Neural progenitor cell (in vitro differentiated cells): ENCODE measurements at places on chromosomes 7 and 10. TPM values are rescaled to one million over a fixed set of nuclear protein-coding genes. Genes with fewer than 3 reads are reported as not detected.

DNA sequence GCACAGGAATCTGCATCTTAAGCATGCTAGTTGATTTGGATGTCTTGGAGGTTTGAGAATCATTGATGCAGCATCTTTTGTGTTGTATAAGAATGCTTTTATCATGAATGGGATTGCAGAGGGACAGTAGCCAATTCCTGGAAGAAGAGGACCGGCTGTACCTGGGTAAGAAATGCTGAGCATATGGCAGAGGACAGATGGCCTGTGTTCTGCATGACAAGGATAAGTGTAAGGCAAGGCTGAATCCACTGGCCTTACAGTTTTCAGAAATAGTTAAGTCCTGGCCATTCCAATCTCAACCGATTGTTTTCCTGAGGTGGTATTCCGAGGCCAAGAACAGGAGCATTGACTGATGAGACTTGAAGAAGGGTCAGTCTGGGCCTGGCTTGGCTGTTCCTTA lies 24.4 kb upstream of the KBTBD2 start:
- no peak for DNase-seq

DNA sequence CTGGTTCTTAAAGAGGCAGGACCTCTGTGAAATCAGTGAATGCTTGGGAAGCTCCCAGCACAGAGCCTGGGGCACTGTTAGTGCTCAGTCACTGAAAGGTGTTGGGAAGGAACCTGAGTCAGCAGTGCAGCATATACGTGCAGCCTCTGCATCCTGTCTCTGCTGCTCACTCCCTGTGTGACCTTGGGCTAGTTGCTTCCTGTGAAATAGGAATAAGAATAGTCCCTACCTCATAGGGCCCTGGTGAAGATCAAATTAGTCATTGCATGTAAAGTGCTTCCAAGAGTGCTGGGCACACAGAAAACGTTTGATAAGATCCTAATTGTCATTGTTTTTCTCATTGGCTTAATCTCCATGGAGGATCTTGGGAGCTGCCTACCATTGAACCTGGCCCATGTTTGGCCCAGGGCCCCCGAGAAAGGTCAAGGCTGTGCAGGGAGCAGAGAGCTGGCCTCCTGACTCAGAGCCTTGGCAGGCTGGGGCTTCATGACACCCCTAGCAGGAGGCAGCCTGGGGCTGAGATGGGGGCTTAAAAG lies 73.3 kb upstream of the COL13A1 start:
- DNase-seq = no peak

DNA sequence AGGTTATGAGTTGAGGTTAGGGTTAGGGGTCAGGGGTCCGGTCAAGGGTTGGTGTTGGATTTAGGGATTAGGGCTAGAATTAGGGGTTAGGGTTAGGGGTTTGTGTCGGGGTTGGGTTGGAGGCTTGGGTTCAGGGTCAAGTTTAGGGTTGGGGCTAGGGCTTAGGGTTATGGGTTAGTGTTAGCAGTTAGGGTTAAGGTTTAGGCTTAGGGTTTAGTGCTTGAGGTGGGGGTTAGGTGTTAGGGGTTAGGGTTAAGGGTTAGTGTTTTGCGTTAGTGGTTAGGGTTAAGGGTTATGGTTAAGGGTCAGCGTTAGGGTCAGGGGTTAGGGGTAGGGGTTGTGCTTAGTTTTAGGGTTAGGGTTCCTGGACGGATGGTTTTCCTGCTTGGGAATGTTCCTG lies 1.7 kb upstream of the SYCE1 start:
- DNase-seq = no peak

GRCh38 chr10:43110338-43111071 lies 27.7 kb upstream of the CSGALNACT2 start:
- DNase-seq = no peak

DNA sequence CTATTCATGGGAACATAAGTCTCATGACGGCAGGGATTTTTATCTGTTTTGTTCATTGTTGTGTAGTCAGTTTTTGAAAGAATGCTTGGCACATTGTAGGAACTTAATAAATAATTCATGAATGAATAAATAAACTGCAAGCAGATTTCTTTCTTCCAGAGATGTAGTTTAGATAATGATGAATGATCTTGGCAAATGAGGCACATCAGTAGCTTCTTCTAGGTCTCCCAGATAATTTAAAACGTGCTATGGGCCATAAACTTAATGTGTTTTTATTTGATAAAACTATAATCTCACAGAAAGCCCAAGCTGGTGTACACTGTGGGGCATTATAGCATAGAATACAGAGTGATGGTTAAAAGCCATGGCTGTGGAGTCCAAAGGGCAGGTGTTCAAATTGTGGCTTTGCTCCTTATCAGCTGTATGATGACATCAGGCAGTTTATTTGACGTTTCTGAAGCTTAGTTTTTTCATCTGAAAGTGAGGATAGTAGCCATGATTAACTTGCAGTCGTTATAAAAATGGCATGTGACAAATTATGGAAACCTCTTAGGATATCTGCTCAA lies 3.5 kb downstream of the MGAM start:
- no peak for DNase-seq

DNA sequence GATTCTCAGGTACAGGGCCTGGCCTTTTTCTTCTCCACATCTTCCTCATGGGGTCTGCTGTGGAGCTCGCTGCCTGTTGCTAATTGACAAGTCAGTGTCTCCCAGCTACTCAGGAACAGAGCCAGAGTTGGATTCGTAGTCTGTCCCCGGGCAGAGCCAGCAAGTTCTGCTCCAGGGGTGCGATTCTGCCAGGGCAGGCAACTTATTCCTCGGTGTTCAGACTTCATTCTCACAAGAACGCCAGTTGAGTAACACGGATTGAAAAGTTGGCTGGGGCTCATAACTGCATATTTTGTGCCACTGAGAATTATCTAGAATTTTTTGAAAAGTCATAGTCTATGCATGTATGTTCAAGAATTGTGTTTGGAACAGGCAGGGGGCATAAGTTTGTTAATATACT lies 336.7 kb upstream of the NPVF start:
- no peak for DNase-seq

GRCh38 chr10:36349445-36350078 lies 707.5 kb upstream of the FZD8 start:
- DNase-seq = peak; percentile 4

- no peak for DNase-seq
Observed at GRCh38 chr10:89118091-89118490, 89.0 kb downstream of the CH25H start.

- DNase-seq = no peak
Observed at GRCh38 chr7:51081270-51081890, 235.2 kb downstream of the COBL start.

- no peak for DNase-seq
Observed at GRCh38 chr10:16854623-16855022, 37.4 kb upstream of the RSU1 start.

DNA sequence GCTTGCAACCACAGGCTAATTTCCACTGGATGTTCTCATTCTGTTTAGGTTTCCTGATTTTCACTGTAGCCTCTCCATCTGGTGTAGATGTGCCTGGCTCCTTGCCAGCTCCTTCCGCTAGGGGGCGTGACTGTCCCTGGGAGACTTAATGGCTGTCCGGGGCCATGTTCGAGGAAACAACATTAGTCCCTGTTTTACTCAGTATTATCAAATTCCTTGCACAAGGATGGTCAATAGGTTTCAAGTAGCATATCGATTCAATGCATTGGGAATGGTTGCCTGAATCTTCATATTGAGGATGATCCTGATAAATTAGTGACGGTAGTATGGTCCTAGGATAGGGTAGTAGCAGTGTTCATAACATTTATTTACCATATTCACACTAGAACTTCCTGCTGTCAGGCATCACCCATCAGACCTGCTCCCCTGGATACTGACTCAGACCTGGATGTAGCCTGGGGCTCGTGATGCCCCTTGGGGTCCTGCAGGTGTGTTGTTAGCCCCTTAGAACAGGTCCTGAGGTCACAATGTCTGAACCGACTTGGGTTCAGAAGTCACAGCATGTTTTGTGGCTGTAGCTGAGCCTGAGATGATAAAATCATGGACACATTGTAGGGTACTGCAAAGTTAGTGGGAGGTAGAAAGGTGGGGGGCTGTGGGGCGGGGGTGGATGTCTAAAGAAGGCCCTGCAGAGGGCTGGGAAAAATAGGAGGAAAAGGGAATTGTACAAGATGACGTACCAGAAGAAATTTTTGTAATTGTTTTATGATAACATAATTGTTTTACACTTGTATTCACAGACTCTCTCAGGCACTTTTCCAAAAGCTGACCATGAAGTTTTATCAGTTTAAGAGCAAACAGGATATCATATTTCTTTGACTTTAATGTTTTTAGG lies 8.9 kb upstream of the EXOC6 start:
- peak; percentile 70 for DNase-seq

DNA sequence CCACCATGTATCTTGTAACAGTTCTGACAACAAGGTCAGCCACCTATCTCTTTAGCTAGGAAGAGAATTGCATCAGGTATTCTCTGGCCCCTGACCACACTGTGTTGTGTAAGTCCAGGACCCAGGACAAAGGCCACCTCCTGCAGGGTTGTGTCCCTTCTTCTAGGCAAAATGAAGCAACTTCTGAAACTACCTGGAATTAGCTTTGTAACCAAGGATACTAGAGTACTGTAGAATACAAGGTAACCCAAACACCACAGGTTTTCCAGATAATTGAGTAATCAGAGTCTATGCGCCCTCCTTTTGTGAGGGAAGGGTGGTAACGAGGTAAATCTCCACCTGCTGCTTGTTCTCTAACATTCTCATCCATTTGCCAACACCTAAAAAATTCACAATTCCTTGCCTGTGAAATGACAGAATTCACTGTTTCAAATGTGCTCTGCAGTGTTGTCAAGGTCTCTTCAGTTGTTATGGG lies 51.7 kb downstream of the SGMS1 start:
- DNase-seq = no peak

- no peak for DNase-seq
Observed at GRCh38 chr10:124328477-124329220, 90.1 kb downstream of the OAT start.

- no peak for DNase-seq
Observed at GRCh38 chr10:76937181-76937600, 700.4 kb downstream of the KCNMA1 start.

TAS2R5 gene
- total RNA-seq = 3.9 and 4.7 TPM in 2 replicates

CUZD1 gene
- total RNA-seq = 0.43 and 0.74 TPM in 2 replicates

CCDC146 gene
- 2.1 and 6.1 TPM in 2 replicates for total RNA-seq

FRMD4A gene
- 20.2 and 22.6 TPM in 2 replicates for total RNA-seq

FAS gene
- 9.2 and 11.1 TPM in 2 replicates for total RNA-seq

RHEB gene
- 94.2 and 225 TPM in 2 replicates for total RNA-seq

SYT15B gene
- total RNA-seq = not detected in 2 replicates

TAF5 gene
- 19.0 and 22.7 TPM in 2 replicates for total RNA-seq
